Thoracic aorta endothelial cell (primary cell): ENCODE measurements at places on chromosomes 2 and 18. TPM values are rescaled to one million over a fixed set of nuclear protein-coding genes. Genes with fewer than 3 reads are reported as not detected.

TRIM43 gene
- total RNA-seq: 0.07 TPM in 1 of 2 replicates, not detected in the other

ST8SIA3 gene
- not detected in 2 replicates for total RNA-seq

RAPGEF4 gene
- 4.5 and 11.6 TPM in 2 replicates for total RNA-seq

IL36G gene
- total RNA-seq: not detected in 2 replicates
